Activated naive CD8-positive, alpha-beta T cell treated with anti-CD3 and anti-CD28 coated beads, Interleukin-2, amount 50 U/mL, for 16 hours (primary cell): ENCODE measurements at places on chromosomes 6 and 20.

- no peak for DNase-seq
These were observed 10.8 kb upstream of the TAAR1 start for GRCh38 chr6:132669690-132670291.

DNA sequence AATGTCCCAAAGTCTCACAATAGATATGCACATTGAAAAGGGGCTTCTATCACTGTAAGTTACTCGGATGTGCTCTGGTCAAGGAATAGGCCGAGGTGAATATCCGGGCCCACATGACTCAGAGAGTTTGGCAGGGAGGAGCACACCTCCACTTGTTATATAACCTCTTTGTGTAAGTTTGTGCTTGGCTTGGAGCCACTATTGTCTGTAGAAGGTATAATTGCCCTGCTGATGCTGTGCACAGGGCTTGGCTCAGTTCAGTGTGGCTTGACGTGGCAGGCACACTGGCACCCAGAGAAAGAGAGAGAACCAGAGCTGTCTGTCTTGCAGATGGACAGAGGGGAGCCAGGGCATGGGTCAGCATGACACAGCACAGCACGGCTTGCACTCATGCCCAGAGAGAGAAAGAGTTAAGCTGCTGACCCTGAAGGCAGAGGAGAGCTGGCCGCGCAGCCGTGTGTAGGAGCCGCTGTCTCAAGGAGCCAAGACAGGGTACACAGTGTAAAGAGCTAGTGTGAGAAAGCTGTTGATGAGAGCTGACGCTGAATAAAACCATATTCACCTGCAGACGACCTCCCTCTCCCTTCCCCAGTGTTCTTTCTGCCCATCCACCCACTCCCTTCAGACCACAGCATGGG lies 482.5 kb downstream of the C6orf118 start:
- no peak for DNase-seq

DNA sequence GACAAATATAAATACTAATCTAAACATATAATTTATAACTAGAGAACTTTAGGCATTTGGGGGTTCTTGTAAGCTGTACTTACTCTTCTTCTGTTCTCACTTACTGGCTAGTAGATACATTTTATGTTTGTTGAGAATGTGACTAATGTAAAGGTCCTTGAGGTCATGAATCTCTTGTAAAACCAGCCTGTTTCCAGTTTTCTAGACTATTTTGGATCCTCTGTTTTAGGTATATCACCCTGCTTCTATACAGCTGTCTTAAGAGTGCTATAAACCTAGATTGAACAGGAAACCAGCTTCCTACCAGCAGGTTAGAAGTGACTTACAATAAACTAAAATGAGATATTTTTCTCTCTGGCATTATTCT lies 134.2 kb downstream of the PLCB4 start:
- DNase-seq: no peak

DNA sequence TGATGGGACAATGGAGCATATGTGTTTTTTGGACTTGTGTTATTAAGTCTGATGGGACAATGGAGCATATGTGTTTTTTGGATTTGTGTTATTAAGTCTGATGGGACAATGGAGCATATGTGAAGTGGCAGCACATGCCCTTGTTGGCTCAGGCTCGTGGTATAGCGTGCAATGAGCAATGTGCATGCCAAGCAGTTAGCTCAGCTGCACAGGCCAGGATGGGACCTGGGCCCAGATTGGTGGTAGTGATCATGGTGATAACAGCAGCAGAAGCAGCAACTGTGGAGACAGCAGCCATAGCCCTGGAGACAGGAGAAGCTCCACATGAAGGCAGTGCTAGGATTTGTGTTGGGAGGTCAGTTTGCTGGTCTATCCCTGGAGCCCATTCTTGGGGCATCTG lies 61.1 kb downstream of the IL20RA start:
- DNase-seq: no peak

- DNase-seq: no peak
These were observed 808.4 kb upstream of the EPHA7 start for GRCh38 chr6:94227741-94228140.

DNA sequence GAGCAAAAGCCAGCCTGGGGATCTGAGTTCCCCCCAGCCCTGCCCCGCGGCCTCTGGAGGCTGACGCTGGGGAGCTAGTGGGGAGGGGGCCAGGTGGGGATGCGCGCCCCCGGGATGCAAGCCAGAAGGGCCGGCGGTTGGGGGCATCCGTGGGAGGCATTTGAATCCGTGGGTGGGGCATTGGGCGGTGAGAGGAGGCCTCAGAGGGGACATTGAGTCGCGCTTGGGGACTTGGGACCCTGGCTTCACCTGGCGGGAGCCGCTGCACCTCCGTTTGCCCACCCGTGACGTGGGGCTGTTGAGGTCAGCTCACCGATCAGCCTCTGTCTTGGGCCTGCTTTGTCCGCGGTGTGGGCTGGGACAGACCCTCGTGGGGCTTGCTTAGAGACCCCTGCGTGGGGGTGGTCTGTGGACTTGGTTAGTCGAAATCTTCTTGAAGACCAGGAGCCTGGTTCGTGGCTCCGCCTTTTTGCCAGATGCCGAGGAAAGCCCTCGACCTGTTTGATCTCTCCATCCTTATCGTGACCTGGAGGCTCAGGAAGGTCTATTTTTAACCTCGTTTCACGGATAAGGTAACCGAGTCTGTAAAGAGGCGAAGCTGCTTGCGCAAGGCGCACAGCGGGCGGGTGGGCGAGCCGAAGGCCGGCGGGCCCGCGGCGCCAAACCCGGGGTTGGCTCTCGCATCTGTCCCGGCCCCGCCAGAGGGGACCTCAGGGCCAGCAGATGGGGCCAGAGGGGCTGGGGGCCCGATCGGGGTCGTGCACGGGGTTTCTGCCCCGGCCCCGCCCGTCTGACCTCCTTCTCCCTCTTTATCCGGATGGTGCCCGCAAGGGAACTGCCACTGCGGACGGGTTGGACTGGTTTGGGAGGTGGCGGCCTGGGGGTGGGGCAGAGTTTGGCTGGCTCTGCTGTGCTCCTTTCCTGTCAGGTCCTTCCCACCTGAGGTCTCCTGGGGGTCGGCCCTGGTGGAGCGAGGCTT lies 8.3 kb downstream of the FAM110A start:
- DNase-seq: no peak

GRCh38 chr6:20608356-20608755 lies 74.1 kb downstream of the CDKAL1 start:
- no peak for DNase-seq

- no peak for DNase-seq
These were observed 272.8 kb upstream of the AGPAT4 start for GRCh38 chr6:161546632-161547031.

- DNase-seq: no peak
These were observed 43.4 kb downstream of the SMPDL3A start for GRCh38 chr6:122832459-122832858.
